ENCODE measurements at places on chromosomes 5 and 9.

DNA sequence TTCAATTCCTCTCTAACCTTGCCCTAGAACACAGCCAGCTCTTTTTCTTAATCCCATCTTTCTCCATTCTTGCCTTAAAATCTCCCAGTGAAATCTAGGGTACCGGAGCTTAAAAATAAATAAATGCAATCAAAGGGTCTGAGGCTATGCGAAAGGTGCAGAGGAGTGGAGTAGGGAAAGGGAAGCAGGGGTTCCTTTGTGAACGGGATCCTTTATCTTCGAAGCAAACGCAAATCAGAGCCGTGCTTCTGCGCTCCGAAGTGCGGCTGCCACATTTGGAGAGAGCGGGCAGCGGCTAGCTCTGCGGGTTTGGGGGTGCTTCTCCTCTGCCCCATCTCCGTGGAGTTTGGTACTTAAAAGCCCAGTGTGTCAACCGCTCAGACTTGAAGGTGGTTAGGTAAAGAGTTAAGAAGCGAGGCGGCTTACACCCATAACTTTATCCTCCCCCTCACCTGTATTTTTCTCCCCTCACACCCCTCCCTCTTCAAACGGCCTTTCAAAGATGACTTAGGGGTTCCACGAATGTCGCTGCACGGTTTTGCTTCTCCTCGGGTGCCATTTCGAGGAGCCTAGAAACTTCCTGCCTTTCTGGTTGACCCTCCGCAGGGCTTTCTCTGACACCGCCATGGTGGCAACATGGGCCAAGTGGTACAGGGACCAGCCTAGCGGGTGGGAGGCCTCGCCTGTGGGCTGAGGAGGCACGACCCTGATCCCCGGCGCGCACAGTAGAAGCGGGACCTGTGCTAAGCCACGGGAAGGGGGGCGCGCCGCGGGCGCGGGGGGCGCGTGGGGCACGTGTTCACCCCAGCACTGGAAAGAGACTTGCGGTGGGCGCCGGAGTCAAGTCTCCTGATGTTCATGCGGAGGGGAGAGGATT, 31.7 kb upstream of the NFIB start:
- DNase-seq = no peak

DNA sequence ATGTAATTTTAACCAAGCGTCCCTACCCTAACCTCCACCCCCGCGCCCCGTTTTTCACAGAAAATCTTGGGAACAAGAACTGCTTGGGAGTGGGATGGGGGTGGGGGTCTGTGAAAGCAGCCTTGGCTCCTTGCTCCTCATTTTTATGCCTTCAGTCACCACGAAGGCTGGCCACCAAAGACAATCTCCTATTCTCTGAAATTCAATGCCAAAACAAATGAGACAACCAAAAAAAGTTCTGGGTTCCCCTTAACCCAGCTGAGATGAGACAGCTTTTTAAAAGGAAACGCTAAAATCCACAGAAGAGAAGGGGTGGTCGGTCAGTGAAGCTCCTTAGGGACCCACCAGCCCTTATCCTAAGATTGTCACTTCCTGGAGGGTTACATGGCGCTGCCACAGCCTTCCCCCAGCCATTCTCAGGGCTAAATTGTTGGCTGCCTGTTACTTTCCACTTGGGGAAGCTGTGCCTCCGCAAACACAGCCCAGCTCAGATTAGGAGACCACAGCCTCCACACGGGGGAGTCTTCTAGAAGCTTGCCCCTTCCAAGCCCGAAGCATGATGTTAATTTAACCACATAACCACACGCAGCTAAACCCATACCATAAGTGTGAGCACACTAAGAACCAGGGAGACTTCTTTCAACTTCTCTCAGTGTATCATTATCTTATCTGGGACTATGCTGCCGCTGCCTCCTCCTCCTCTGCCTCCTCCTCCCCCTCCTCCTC, 136.3 kb downstream of the FOXD1 start:
- no peak for DNase-seq

- no peak for DNase-seq
These were observed 63.4 kb upstream of the WWC1 start for GRCh38 chr5:168227973-168228615.

DNA sequence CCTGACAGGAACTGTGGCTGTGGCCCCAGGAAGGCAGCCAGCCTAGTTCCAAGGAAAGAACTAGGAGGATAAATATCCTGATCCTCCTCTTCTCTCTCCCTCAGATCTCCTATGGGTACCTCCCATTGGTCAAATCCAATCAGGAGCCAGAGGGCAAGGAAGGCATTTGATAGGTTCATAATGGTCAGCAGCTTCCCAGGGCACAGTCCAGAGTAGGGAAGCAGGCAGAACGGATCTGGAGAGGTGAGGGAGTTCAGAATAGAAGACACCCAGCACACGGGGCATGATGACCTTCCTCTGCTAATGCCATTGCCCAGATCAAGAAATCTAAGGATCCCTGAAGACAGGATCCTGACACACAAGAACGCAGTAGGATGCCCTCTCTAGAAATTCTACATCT, 8.6 kb downstream of the ABLIM3 start:
- no peak for DNase-seq

- DNase-seq = no peak
These were observed 360.5 kb downstream of the ICE1 start for GRCh38 chr5:5783021-5783420.

DNA sequence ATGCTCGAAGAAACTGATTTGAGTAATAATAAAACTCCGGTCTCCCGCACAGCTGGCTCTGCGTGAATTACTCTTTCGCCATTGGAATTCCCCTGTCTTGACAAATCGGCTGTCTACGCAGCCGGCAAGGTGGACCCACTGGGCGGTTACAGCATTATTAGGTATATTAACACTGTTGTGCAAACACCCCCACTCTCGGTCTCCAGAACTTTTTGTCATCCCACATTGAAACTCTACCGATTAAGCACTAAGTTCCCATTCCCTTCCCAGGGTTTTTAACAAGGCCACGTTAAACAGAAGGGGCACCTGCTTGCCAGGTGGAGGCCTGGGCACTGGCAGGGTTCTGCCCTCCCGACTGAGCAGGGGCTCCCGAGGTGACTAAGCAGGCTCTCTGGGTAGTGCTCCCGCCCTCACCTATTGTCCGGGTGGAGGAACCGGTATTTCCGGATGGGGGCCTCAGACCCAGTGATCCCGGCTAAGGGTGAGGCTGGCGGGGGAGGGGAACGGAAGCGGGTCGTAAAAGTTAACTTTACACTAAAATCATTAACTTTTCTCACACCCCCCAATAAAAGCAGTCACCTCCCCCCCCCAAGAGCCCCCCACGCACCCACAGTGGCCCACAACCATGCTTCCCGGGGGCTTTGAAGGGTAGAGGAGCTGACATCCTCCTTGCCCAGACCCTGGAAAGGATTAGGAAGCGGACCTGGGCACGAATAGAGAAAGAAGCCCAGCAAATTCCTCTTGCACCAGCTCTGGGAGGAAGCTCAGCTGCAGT, 53.5 kb upstream of the TJP2 start:
- no peak for DNase-seq

DNA sequence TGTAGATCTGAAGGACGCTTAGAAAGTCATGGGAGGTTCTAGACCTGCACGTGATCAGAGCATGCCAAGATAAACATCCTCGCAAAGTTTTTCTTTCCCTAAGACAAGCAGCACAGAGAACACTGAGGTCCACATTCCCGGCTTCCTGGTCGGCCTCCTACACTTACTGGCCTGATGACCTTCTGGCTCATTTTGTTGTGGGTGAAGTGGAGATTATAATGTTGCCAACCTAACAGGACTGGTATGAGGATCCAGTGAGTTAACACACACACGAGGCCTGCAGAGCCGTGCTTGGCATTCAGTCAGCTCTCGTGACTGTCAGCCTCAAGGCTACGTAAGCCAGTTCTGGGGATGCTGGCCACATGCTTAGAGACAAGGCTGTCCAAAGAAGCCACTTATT, 186.0 kb downstream of the TENT4A start:
- no peak for DNase-seq

- DNase-seq = no peak
These were observed 257.6 kb downstream of the SEMA5A start for GRCh38 chr5:9288234-9288633.

- no peak for DNase-seq
These were observed 7.0 kb upstream of the MAMDC2 start for GRCh38 chr9:70036641-70037040.

DNA sequence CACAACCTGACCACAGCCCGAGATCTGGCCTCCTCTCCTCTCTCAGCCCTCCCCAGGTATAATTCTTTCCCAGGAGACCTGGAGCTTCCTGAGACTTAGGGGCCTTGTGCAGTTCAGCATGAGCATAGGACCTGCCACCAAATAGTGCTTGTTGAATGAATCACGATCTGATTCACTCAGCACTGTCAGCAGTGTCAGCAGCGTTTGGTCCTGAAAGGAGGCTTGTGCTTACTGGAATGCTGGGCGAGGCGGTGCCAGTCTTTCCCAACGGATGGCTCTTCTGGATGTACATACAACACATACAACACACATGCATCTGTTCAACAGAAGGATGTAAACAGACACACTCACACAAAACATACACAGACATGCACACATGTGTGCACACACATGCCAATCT, 173.3 kb downstream of the COL23A1 start:
- DNase-seq = no peak

- DNase-seq = no peak
These were observed 56.2 kb downstream of the UBE2QL1 start for GRCh38 chr5:6504677-6505415.

- DNase-seq = no peak
These were observed 32.6 kb downstream of the SSBP2 start for GRCh38 chr5:81718300-81718699.

- DNase-seq = no peak
These were observed 182.9 kb upstream of the MAP1B start for GRCh38 chr5:71924325-71924724.
